ENCODE measurements at places on chromosomes 3 and 15. TPM values are rescaled to one million over a fixed set of nuclear protein-coding genes. Genes with fewer than 3 reads are reported as not detected.
A peak's percentile ranks its signal among the peaks of the same experiment; 100 is the strongest.

GRCh38 chr15:67396114-67396513 is 124.8 kb upstream of the C15orf61 start:
- no peak overlapping the region for H3K27ac ChIP-seq
- H3K27me3 ChIP-seq: no peaks in the 10 kb centered on the region

DNA sequence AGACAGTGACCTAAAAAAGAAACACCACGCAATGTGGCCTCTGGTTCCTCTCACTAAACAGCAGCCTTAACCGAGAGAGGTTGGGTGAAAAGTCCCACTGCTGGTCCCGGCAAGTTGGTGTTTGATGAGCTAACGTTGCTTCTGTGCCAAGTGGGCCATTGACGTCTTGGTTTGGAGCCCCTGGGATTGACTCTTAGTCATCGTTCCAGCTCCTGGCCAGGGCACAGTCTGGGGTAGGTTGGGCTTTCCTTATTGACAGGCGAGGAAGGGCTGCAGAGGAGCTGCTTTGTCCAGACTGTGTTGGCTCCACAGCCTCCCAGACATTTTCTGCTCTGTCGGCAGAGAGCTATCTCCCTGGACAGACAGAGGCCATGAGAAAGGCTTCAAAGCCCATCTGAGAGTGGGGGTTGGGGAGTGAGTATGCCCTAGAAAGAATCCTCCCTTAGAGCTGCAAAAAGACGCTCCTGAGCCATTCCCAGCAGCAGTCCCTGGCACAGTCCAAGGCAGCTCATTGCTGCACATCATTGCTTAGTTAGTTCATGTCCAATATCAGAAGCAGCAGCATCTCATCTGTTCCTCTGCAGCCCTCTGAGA is 28.6 kb upstream of the C3orf80 start:
- H3K27me3 ChIP-seq: no peaks in the 10 kb centered on the region
- no peaks in the 10 kb centered on the region for H3K4me1 ChIP-seq
- no peaks in the 10 kb centered on the region for H3K36me3 ChIP-seq
- H3K4me3 ChIP-seq: no peak overlapping the region

DNA sequence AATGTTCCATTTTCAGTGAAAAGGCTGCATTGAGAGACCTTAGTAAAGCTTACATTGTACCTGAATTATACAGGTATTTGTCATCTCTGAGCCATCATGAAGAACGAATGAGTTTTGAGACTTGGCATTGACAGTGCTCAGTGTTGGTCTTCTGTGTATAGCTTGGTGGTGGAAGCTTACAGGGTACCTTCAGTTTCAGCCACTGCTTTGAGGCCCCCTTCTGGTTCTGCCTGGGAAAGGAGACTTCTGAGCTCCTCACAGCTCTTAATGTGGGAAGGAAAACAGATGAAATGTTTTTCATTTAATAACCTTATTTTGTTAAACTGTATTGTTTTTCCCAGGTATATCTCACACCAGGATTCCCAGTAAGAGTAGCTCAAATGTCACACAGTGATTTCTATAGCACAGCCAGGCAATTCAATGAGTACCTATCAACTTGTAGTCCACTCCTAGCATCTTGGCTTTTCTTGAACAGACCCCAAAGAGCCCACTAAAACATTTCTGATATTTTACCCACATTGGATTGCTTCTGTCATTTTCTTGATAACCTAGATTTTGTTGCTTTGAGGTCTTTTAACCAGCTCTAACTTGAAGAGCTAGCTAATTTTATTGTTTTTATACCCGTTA is 5.6 kb downstream of the SERPINI1 start:
- no peaks in the 10 kb centered on the region for H3K27me3 ChIP-seq
- DNase-seq: peak; percentile 53
- peaks cover 3% of the 10 kb centered on the region for H3K36me3 ChIP-seq
- H3K27ac ChIP-seq: no peak overlapping the region
- H3K4me1 ChIP-seq: peaks cover 16% of the 10 kb centered on the region
- no peak overlapping the region for H3K4me3 ChIP-seq

GRCh38 chr3:37174532-37175126 is at the start of gene LRRFIP2:
Gene LRRFIP2, minus strand, starts transcription at chr3:37174582. Its CDS starts 25,599 bp downstream, at chr3:37148983.
- H3K4me1 ChIP-seq: peaks cover 14% of the 10 kb centered on the region
- no peak for DNase-seq
- H3K36me3 ChIP-seq: peaks cover 33% of the 10 kb centered on the region

- H3K27me3 ChIP-seq: no peaks in the 10 kb centered on the region
- H3K27ac ChIP-seq: no peak overlapping the region
- no peak for DNase-seq
- H3K36me3 ChIP-seq: no peaks in the 10 kb centered on the region
These were observed 608.2 kb upstream of the CCDC54 start for GRCh38 chr3:106768941-106769480.

GOLGA8G gene
- total RNA-seq: not detected

ADAMTSL3 gene
- 0.09 TPM for total RNA-seq
